Testis (tissue), 5 donors: ENCODE measurements at places on chromosomes 5 and 9. TPM values are rescaled to one million over a fixed set of nuclear protein-coding genes. Genes with fewer than 3 reads are reported as not detected.

DNA sequence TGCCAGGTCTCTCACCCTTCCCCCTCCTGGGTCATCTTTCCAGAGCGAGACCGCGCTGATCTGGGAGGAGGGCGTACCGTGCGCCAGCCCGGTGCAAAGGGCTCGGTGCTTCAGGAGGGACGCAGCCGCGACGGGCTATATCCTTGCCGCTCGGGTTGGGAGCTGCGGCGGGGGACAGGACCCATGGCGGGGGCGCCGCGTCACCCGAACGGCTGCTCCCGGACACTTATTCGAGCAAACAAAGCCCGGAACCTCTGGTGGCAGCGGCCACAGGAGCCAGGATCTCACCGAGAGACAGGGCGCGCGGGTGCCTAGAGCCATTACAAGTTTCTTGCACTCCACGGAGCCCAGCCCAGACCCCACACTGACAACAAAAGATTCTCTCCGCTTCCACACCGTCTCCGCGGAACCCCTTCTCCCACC is 1.3 kb downstream of the SEMA6A start:
- H3K36me3 ChIP-seq, result no peaks in the 10 kb centered on the region
- H3K4me3 ChIP-seq, result peak overlapping the region; percentile 71
- DNase-seq, result peak; percentile 51
- no peaks in the 10 kb centered on the region for H3K4me1 ChIP-seq
- H3K27ac ChIP-seq, result peak overlapping the region; percentile 83

DNA sequence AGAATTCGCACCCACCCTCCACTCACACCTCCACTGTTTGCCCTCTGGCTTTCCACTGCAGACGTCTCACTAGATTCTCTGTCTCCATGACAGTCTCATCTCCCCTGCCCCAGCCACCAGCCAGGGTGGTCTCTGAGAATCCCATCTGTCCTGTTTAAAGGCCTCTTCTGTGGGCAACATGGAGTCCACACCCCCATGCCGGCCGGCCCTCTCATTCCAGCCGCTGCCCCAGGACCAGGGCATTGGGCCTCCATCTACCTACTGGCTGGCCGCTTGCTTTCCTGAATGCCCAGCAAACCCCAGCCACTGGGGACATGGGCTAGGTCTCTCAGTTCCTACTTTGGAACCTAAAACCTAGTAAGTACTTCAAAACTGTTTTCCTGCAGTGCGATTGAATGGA is 65.6 kb upstream of the RUFY1 start:
- H3K36me3 ChIP-seq, result no peaks in the 10 kb centered on the region
- no peaks in the 10 kb centered on the region for H3K27me3 ChIP-seq
- no peak for DNase-seq
- H3K27ac ChIP-seq, result no peak overlapping the region

DNA sequence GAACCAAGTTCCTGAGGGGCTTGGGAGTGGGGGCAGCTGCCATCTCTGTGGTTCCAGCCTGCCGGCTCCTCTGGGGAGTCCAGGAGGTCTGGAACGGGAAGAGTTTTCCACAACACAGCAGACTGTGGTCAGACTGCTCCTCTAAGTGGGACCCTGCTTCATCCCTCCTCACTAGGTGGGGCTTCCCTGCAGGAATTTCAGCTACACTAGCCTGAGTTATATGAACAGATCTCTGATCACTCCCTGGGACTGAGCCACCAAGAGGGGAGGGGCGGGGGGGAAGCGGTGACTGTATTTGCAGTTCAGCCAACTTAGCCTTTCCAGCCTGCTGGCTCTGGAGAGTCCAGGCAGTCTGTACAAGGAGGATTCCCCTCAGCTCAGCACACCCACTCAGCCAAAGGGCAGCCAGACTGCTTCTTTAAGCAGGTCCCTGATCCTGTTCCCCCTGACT is 19.4 kb downstream of the DTWD2 start:
- no peak overlapping the region for H3K4me3 ChIP-seq
- H3K27me3 ChIP-seq, result no peaks in the 10 kb centered on the region
- H3K36me3 ChIP-seq, result no peaks in the 10 kb centered on the region
- DNase-seq, result no peak

DNA sequence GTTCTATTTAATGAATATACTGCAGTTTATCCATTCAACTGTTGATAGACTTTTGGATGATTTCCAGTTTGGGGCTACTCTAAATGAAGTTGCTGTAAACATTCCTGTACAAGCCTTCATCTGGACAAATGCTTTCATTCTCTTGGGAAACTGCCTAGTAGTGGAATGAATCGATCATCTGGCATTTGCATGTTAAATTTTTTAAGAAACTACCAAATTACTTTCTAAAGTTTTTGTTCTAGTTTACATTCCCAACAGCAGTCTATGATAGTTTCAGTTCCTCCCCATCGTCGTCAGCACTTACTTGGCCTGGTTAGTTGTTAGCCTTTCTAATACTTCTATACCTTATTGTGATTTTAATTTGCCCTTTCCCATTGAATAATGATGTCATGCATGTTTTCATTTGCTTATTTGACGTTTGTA is 306.3 kb downstream of the FER start:
- no peaks in the 10 kb centered on the region for H3K4me1 ChIP-seq
- H3K4me3 ChIP-seq, result no peak overlapping the region
- no peaks in the 10 kb centered on the region for H3K36me3 ChIP-seq
- no peaks in the 10 kb centered on the region for H3K27me3 ChIP-seq
- H3K27ac ChIP-seq, result no peak overlapping the region

GRCh38 chr5:139571966-139572365 is 10.8 kb downstream of the UBE2D2 start:
- no peak for DNase-seq
- H3K27ac ChIP-seq, result no peak overlapping the region
- no peaks in the 10 kb centered on the region for H3K27me3 ChIP-seq
- peaks cover 8% of the 10 kb centered on the region for H3K4me1 ChIP-seq

DNA sequence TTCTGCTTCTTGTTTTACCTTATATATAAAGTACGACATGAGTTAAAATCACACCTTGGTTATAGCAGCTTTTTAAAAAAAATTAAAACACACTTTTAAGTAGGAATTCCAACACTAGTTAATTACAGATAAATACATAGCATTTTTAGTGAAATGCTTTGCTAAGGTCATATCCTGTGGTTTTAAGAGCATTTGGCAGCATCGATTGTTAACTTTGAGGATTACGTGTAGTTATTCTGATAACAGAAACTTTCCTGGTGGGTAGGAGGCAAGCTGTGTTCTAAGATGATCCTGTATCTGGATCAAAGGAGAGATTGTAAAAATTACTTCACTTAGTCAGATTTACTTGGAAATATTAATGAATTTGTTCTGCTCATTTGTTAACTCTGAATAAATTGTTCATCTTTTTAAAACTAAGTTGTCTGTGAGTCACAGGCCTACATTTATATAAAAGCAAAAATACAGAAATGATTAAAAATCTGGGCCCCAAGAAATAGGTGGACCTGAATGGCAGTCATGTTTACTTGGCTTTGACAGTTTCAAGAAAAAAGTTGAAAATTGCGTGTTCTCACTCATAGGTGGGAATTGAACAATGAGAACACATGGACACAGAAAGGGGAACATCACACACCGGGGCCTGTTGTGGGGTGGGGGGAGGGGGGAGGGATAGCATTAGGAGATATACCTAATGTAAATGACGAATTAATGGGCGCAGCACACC is 58.3 kb downstream of the TRIO start:
- no peaks in the 10 kb centered on the region for H3K36me3 ChIP-seq
- H3K27me3 ChIP-seq, result no peaks in the 10 kb centered on the region
- H3K4me1 ChIP-seq, result peaks cover 47% of the 10 kb centered on the region
- DNase-seq, result no peak

GRXCR2 gene
- 0.31 TPM for total RNA-seq
